Nephron progenitor cell (in vitro differentiated cells): ENCODE measurements at places on chromosomes 5 and 9.

DNA sequence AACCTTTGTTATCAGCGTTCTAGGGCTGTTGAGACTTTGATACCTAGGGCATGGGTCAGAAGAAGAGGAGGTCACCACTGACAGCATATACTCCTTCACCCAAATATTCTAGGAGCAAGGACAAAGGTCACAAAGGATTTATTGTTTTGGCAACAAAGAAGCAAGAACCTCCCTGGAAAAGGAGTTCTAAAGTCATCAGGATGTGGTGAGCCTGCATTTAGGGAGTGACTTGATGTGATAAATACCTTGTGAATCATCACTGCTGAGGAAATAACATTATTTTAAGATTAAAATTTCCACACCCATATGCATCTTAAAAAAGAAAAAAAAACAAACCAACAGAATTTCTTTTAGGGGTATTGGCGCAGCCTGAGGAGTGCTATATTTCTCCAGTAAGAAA lies 13.9 kb downstream of the IFNA1 start:
- H3K27ac ChIP-seq: no peak overlapping the region
- no peak for DNase-seq
- peaks cover 39% of the 10 kb centered on the region for H3K4me1 ChIP-seq
- peaks cover 16% of the 10 kb centered on the region for H3K27me3 ChIP-seq
- no peak overlapping the region for H3K4me3 ChIP-seq

GRCh38 chr5:80072103-80073073 lies 37.2 kb downstream of the THBS4 start:
- H3K27ac ChIP-seq: no peak overlapping the region
- peaks cover 9% of the 10 kb centered on the region for H3K36me3 ChIP-seq
- peaks cover 4% of the 10 kb centered on the region for H3K27me3 ChIP-seq
- peaks cover 15% of the 10 kb centered on the region for H3K4me1 ChIP-seq

DNA sequence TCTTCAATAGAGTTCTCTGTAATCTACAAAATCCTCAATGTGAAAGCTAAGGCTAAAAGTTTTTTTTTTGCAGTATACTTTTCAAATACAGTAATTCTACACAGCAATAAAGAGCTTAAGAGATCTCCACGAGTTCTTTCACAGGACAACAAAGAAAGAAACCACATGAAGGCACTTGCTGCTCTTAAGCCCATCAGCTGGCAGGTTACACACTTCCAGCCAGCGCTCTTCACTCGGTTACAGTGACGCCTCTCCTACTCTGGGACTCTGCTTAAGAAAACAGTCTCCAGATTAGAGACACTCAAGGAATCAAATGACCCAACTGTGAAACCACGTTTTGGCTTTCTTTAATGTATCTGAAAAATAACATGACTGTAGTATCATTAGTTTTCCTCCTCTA lies 85.0 kb downstream of the ROR2 start:
- peak overlapping the region; percentile 18 for H3K4me3 ChIP-seq
- peaks cover 6% of the 10 kb centered on the region for H3K27me3 ChIP-seq
- peaks cover 72% of the 10 kb centered on the region for H3K4me1 ChIP-seq
- peaks cover 58% of the 10 kb centered on the region for H3K36me3 ChIP-seq
- peak overlapping the region; percentile 90 for H3K27ac ChIP-seq

DNA sequence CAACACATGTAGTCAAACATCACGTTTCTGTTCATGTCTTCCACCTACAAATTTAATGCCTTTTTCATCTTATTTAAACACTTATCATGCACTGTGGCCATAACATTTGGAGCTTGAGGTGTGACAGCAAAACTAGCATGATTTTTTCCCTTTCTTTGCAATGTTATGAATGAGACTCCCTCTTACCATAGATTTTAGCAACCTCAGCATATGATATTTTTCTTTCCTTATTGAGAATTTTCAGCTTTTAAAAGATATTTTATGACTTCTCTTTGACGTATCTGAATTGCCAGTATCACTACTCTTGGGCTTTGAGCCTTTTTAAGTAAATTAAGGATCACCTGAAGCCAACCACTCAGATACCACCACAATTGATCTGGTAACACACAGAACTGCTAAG lies 32.7 kb upstream of the ISOC1 start:
- no peak overlapping the region for H3K4me3 ChIP-seq
- no peak overlapping the region for H3K27ac ChIP-seq
- no peaks in the 10 kb centered on the region for H3K4me1 ChIP-seq
- no peak for DNase-seq
- peaks cover 6% of the 10 kb centered on the region for H3K27me3 ChIP-seq

- H3K4me3 ChIP-seq: no peak overlapping the region
- no peaks in the 10 kb centered on the region for H3K36me3 ChIP-seq
- no peaks in the 10 kb centered on the region for H3K27me3 ChIP-seq
- no peak for DNase-seq
- H3K27ac ChIP-seq: no peak overlapping the region
These were observed 1771.7 kb upstream of the CDH9 start for GRCh38 chr5:28809811-28810750.

GRCh38 chr5:150640311-150641005 lies at the start of gene SYNPO:
Gene SYNPO, plus strand, starts transcription at chr5:150640660. Its CDS starts 7,616 bp downstream, at chr5:150648276.
- H3K4me1 ChIP-seq: peaks cover 81% of the 10 kb centered on the region
- H3K36me3 ChIP-seq: no peaks in the 10 kb centered on the region
- no peak for DNase-seq
- H3K27ac ChIP-seq: peak within 1 kb of the TSS; percentile 36
- H3K27me3 ChIP-seq: peaks cover 5% of the 10 kb centered on the region

GRCh38 chr5:8012131-8012977 lies 143.4 kb downstream of the MTRR start:
- no peak overlapping the region for H3K4me3 ChIP-seq
- H3K27me3 ChIP-seq: peaks cover 23% of the 10 kb centered on the region
- no peak overlapping the region for H3K27ac ChIP-seq
- no peak for DNase-seq
- H3K4me1 ChIP-seq: no peaks in the 10 kb centered on the region
- H3K36me3 ChIP-seq: no peaks in the 10 kb centered on the region

- H3K27me3 ChIP-seq: peaks cover 8% of the 10 kb centered on the region
- H3K36me3 ChIP-seq: no peaks in the 10 kb centered on the region
- no peak overlapping the region for H3K4me3 ChIP-seq
- H3K27ac ChIP-seq: peak overlapping the region; percentile 66
These were observed 4.9 kb upstream of the C7 start for GRCh38 chr5:40904205-40904993.

GRCh38 chr5:171762021-171762608 lies 23.5 kb upstream of the SMIM23 start:
- H3K27me3 ChIP-seq: peaks cover 8% of the 10 kb centered on the region
- no peak for DNase-seq
- H3K4me3 ChIP-seq: no peak overlapping the region

DNA sequence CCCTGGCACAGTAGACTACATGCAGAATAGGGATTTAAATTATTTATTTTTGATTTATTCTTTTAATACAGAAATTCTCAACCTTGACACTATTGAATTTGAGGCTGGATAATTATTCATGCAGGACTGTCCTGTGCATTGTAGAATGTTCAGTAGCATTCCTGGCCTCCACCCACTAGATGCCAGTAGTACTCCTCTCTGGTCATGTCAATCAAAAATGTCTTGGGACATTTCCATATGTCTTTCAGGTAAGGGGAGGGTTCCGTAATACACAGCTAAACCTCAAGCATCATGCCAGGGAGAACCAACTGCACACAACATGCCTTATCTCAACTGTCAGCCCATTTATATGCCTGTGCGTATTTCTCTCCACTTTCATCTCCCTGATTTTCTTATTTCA lies 231.8 kb downstream of the BRINP1 start:
- no peaks in the 10 kb centered on the region for H3K36me3 ChIP-seq
- H3K27ac ChIP-seq: no peak overlapping the region
- H3K27me3 ChIP-seq: peaks cover 5% of the 10 kb centered on the region
- DNase-seq: no peak
- no peaks in the 10 kb centered on the region for H3K4me1 ChIP-seq

DNA sequence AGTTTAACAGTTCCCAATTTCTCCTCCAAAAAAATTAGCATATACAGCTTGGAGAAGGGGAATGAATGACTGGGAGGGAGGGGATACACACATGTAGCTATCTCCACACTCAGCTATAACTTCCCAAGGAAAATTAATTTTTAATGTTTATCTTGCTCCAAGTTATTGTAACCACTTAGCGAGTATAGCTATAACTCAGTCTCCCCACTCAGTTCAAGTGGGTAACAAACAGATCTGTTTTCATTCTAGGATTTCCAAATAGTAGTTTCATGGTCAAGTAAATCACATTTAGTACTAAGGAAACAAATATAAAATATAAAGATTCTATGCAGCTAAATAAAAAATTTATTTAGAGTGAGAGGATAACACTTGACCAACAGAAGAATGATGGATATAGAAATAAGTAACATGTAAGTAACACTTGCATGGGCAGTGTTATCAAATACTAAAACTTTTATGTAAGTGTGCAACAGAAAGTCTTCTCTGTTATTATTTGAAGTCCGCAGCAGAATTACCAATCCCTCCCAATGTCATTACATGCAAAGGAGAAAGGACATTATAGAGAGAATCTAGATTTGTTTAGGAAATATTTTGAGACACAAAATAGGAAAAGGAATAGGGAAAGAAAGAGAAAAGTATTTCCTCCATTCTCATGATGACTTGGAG lies 10.2 kb upstream of the NFIB start:
- peaks cover 33% of the 10 kb centered on the region for H3K4me1 ChIP-seq
- H3K27ac ChIP-seq: no peak overlapping the region
- no peaks in the 10 kb centered on the region for H3K36me3 ChIP-seq
- H3K4me3 ChIP-seq: peak overlapping the region; percentile 86
- H3K27me3 ChIP-seq: peaks cover 46% of the 10 kb centered on the region

GRCh38 chr9:98481676-98482075 lies 226.2 kb upstream of the TBC1D2 start:
- peaks cover 5% of the 10 kb centered on the region for H3K4me1 ChIP-seq
- no peak overlapping the region for H3K4me3 ChIP-seq
- DNase-seq: no peak

DNA sequence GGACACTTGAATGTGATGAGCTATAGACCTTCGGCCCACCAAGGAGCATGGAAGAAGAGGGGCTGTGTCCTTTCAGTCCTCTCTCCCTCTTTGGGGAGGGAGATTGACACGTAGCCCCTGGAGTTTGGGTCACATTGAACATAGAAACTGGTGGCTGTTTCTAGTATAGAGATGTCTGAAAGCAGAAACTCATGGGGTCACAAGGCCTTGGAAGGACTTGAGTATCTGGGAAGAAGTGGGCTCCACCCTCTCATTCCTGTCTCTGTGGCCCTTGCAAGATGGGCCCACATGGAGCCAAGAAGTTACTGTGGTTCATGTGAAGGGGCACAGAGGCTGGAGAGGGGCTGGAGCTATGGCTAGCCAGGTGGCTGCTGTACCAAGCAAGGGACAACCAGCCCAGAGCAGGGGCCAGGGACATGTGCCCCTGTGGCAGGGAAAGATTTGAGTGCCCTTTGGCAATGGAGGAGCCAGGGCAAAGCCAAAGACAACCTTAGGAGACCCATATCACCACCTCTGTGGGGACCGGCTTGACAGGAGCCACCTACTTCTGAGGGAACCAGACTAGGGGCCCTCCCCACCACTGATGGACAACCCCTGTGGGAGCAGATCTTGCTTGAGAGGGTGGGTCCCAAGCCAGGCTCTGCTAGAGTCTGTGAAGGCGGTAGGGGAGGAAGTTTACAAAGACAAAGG lies 12.8 kb upstream of the ANGPTL2 start:
- no peak for DNase-seq
- H3K4me3 ChIP-seq: no peak overlapping the region
- no peak overlapping the region for H3K27ac ChIP-seq
- H3K36me3 ChIP-seq: no peaks in the 10 kb centered on the region
- peaks cover 11% of the 10 kb centered on the region for H3K27me3 ChIP-seq
- H3K4me1 ChIP-seq: peaks cover 63% of the 10 kb centered on the region

- no peaks in the 10 kb centered on the region for H3K36me3 ChIP-seq
- H3K27ac ChIP-seq: no peak overlapping the region
- DNase-seq: no peak
- peaks cover 26% of the 10 kb centered on the region for H3K4me1 ChIP-seq
- peaks cover 8% of the 10 kb centered on the region for H3K27me3 ChIP-seq
- no peak overlapping the region for H3K4me3 ChIP-seq
These were observed 281.4 kb upstream of the VLDLR start for GRCh38 chr9:2340046-2340760.

DNA sequence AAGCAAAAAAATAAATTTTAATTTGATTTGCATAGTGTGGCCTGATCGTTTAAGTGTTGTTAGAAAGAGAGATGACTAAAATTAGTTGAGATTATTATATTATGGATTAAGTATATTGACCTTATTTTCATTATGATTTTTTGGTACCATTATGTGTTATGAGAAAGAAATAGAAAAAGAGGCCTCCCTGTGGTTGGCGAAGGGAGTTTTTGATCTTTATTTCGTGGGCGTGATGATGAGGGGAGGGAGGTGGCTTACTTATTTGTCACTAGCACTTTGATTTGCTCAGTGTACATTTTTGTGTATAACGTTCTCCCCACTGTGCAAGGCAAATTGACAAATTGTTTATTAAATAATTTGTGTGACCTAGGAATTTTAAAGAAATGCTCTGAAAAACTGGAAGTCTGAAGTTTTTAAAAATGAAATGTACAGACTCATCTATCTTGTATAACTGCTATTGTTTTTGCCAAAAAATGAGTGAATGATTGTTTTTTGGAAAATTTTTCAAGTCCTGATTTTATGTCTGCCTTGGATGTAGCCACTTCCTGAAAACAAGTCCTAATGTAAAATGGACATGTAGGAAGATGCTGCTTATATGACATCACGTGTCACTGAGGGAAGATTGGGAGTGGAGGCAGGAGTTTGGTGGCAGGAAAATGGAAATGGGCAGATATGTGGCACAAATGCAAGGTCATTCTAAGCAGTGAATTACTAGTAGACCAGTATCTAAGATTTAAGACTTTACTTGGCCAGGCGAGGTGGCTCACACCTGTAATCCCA lies 3.0 kb downstream of the DAPK1 start:
- peak overlapping the region; percentile 16 for H3K4me3 ChIP-seq
- H3K36me3 ChIP-seq: peaks cover 32% of the 10 kb centered on the region
- H3K27me3 ChIP-seq: peaks cover 4% of the 10 kb centered on the region
- H3K4me1 ChIP-seq: peaks cover 35% of the 10 kb centered on the region
- no peak overlapping the region for H3K27ac ChIP-seq

- peaks cover 8% of the 10 kb centered on the region for H3K36me3 ChIP-seq
- DNase-seq: no peak
These were observed 549.3 kb downstream of the RAB3C start for GRCh38 chr5:59132131-59132530.

DNA sequence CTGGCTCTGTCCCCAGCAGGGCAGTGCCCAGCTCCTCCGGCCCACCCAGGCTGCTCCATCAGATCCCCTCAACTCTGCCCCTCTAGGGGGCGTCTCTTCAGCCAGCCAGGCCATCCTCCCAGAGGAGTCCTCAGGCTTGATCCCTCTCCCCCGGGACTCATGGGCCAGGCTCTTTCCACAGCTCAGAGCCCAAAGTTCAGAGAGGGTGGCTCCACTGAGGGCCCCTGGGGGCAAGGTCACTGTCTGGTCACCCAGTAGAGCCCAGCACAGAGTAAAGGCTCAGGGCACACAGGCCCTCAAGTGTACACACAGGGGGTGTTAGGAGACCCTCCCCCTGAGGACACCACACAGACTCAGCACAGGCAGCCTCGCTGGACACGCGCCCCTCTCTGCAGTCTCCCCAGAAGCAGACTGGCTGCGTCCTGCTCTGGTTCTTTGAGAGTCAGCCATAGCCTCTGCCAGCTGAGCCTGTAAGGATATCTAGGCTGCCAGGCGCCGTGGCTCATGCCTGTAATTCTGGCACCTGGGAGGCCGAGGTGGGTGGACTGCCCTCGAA lies 64.8 kb downstream of the PAX5 start:
- no peak overlapping the region for H3K27ac ChIP-seq
- no peaks in the 10 kb centered on the region for H3K36me3 ChIP-seq
